GOT3 (cell line): ENCODE measurements at places on chromosomes 2 and 18.

DNA sequence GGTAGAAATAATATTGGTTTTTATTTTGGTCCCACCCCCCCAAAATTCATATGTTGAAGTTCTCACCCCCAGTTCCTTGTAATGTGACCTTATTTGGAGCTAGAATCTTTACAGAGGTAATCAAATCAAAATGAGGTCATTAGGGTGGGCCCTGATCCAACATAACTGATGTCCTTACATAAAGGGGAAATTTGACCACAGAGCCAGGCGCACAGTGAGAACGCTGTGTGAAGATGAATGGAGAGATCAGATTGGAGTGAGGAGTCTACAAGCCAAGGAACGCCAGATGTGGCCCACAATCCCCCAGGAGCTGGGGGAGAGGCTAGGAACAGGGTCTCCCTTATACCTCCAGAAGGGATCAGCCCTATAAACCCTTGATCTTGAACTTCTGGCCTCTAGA is 31.6 kb upstream of the TRIB2 start:
- DNase-seq: no peak

- no peak for DNase-seq
These were observed 320.1 kb downstream of the ALK start for GRCh38 chr2:29601321-29601720.

GRCh38 chr2:226913641-226914040 is 77.8 kb downstream of the RHBDD1 start:
- DNase-seq: no peak

GRCh38 chr18:35029103-35029502 is 12.1 kb upstream of the MAPRE2 start:
- DNase-seq: no peak

DNA sequence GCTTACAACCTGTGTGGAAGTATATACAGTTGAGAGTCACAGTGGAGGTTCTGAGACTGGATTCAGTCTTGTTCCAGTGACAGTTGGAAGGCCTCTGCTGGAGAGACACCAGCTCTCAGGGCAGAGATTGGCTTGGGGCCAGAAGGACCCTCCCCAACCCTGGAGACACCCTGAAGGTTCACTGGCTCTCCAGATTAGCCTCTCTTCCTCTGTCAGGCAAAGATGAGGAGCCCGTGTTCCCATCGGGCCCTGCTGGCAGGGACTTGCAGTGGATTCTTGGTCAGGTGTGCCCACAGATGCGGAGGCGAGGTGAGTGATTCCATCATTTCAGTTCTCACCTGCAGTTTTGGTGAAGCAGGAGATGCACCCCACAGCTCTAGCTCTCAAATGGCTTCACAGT is 78.6 kb downstream of the FAM210A start:
- DNase-seq: no peak

GRCh38 chr2:120693121-120693520 is 42.5 kb upstream of the GLI2 start:
- no peak for DNase-seq

- no peak for DNase-seq
These were observed 852.3 kb upstream of the CRIM1 start for GRCh38 chr2:35503311-35503710.
